NCI-H1092 treated with DMSO at 0.1 percent for 48 hours (cell line): ENCODE measurements at places on chromosomes 2 and 18.

- DNase-seq, result no peak
These were observed 12.3 kb downstream of the FLACC1 start for GRCh38 chr2:201344663-201345366.

GRCh38 chr18:35247412-35248249, 6.8 kb downstream of the ZNF397 start:
- DNase-seq, result no peak

DNA sequence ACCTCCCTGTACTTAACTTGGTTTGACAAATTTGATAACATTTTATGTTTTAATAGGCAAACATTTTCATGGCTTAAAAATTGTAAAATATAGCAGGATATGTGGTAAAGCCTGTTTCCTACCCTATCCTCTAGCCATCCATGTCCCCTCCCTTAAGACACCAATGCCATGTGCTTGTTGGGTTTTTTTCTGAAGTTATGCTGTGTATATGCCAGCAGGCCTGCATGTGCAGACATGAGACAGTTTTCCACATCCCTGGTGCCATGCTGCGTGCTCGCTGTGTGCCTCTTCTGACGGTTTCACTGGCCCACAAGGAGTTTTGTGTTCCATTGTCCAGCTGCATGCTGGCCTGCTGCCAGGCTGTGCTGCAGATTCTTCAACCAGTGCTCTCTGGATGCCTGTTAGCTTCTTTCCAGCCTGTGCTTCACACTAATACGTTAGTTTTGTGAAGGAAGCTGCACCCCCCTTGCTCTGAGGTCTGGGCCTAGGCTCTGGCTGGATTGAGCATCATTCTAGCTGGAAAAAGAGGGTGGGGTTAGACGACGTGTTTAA, 16.9 kb downstream of the INPP4A start:
- DNase-seq, result no peak

DNA sequence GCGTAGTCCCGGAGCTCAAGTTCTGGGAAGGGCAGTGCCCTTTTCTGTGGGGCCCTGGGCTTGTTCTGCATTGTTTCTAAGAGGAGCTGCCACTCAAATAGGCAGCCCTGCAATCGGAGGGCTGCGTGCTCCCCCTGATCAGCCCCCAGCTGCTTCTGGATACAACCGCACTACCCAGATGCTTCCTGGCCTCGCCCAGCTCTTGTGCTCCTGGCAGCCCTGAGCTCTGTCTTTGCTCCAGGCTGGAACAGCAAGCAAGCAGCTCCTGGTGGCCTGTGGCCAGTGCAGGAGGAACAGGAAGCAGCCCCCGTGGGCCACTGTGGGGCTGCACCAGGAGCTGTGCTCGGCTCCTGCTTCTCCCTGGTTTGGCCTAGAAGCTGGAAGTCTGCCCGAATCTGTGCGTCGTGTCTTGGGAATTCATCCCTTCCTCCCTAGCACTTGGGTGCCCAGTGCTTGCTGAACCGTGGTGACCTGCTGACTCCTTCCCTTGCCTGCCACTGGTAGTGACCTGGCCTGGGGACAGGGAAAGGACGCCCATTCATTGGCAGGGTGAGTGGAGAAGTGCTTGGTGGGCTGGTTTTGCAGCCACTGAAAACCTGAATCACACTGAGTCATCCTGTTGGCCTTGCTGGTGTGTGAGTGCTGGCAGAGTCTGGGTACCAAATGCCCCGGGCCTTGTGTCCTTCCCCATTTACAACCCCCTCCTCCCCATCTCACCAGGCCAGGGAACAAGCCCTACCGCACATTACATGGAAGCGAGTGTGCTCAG, 27.3 kb upstream of the NTSR2 start:
- no peak for DNase-seq

GRCh38 chr2:183113630-183114029, 10.6 kb upstream of the NUP35 start:
- no peak for DNase-seq
